HFFc6 (cell line): ENCODE measurements at places on chromosomes 4 and X. TPM values are rescaled to one million over a fixed set of nuclear protein-coding genes. Genes with fewer than 3 reads are reported as not detected.

The GCNA gene
- total RNA-seq: 0.76 to 1.6 TPM (median 1.1 TPM) in 3 replicates

The STBD1 gene
- total RNA-seq: 4.7 to 6.9 TPM (median 4.9 TPM) in 3 replicates

The GAGE12J gene
- total RNA-seq: not detected in 3 replicates

The SSX4B gene
- total RNA-seq: not detected in 3 replicates

The PRKG2 gene
- not detected in 2 replicates for total RNA-seq

The IL13RA1 gene
- total RNA-seq: 55.2 to 64.2 TPM (median 64.0 TPM) in 3 replicates

The PAGE2 gene
- total RNA-seq: 0.82 TPM in 1 of 3 replicates, not detected in the others

The IL3RA gene
- 0.12 to 0.13 TPM (median 0.13 TPM) in 3 replicates for total RNA-seq

The GPRIN3 gene
- total RNA-seq: 0.05 to 0.26 TPM (median 0.21 TPM) in 3 replicates

The F8A3 gene
- 9.4 to 13.4 TPM (median 12.6 TPM) in 3 replicates for total RNA-seq

The AMOT gene
- total RNA-seq: 0.09 to 0.27 TPM (median 0.09 TPM) in 3 replicates

The FAM199X gene
- 16.1 to 16.3 TPM (median 16.2 TPM) in 3 replicates for total RNA-seq

The PTCHD1 gene
- not detected in 2 replicates for total RNA-seq

The PAGE5 gene
- total RNA-seq: 1.9 TPM in 1 of 3 replicates, not detected in the others

- H3K4me3 ChIP-seq: no peak overlapping the region
- H3K27me3 ChIP-seq: no peaks in the 10 kb centered on the region
- peaks cover 15% of the 10 kb centered on the region for H3K4me1 ChIP-seq
- no peak for DNase-seq
- H3K36me3 ChIP-seq: no peaks in the 10 kb centered on the region
These were observed 64.6 kb downstream of the KDM5C start for GRCh38 chrX:53160297-53160983.

DNA sequence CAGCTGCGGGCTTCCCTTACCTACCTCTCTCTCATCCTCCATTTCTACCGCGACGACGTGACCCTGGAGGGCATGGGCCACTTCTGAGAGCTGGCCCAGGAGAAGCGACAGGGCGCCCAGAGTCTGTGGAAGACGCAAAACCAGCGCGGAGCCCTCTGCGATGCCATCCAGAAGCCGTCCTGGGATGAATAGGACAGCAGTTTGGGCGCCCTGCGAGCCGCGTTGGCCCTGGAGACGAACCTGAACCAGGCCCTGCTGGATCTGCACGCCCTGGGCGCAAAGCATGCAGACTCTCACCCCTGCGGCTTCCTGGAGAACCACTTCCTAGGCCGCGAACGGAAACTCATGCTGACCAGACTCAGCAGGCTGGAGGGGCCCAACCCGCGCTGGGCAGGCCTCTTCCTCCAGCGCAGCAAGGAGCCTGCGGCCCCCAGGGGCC, 52.7 kb upstream of the TMPRSS11F start:
- H3K27ac ChIP-seq: no peak overlapping the region
- H3K27me3 ChIP-seq: no peaks in the 10 kb centered on the region
- DNase-seq: no peak
- no peaks in the 10 kb centered on the region for H3K4me1 ChIP-seq
- H3K4me3 ChIP-seq: no peak overlapping the region

DNA sequence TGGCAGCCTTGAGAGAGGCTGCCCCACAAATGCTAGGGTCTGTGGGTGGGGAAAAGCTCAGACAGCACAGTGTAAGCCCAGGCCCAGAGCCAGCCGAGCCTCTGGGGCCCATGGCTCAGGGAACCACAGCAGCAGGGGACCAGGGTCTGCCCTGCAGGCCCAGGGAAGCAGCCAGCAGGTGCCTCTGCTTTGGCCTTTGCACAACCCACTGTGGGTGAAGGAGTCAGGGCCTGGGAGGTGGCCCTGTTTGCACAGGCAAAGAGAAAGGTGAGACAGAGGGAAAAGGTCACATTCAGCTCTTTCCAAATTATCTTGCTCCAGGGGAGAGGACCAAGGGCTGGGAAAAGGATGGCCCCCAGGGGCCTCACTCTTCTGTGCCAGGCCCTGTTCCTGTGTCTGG, 8.7 kb downstream of the PNMA6F start:
- no peaks in the 10 kb centered on the region for H3K36me3 ChIP-seq
- no peak for DNase-seq
- H3K4me1 ChIP-seq: no peaks in the 10 kb centered on the region
- no peak overlapping the region for H3K4me3 ChIP-seq

- no peaks in the 10 kb centered on the region for H3K36me3 ChIP-seq
- H3K4me1 ChIP-seq: no peaks in the 10 kb centered on the region
- no peak overlapping the region for H3K4me3 ChIP-seq
- H3K27me3 ChIP-seq: no peaks in the 10 kb centered on the region
These were observed 692.4 kb downstream of the PCDH19 start for GRCh38 chrX:99717716-99718115.

DNA sequence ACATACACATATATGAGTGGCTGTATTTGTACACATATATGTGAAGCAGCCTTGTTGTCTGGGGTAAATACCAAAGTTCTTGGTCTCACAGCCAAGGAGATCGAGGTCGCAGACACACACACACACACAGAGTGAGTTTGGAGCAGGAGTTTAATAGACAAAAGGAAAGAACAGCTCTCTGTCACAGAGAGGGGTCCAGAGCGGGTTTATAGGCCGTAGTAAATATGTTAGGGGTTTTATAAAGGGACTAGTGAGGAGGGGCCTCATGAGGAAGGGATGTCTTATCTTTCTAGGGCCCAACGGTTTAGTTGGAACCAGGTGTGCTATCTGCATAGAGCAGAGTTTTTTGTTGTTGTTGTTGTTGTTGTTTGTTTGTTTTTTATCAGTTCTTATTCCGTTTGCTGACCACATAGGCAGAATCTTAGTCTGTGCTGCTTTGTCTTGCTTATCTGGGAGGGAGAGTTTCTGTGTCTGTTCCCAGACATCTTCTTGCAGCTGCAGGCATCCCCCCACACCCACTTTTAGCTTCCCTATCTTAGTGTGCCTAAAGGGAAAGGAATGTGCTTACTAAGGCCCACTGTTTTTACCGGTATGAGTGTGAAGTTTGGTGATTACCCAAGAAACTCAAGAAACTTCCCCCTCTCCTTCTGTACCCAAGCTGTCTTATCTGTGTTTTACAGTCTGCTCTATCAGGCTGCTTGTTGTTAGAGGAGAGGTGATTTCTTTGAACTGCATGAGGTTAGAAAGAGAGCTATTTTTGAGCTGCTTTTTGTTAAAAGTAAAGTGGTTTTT, 91.9 kb downstream of the TENT5D start:
- H3K4me3 ChIP-seq: no peak overlapping the region
- H3K4me1 ChIP-seq: no peaks in the 10 kb centered on the region
- no peaks in the 10 kb centered on the region for H3K27me3 ChIP-seq

GRCh38 chr4:123418351-123418931, 21.8 kb downstream of the SPRY1 start:
- peaks cover 2% of the 10 kb centered on the region; the same call in 1 of the 2 replicates for H3K27me3 ChIP-seq
- peak overlapping the region; percentile 81 for H3K4me3 ChIP-seq
- peak; percentile 85 for DNase-seq
- H3K36me3 ChIP-seq: no peaks in the 10 kb centered on the region
- peaks cover 50% of the 10 kb centered on the region for H3K4me1 ChIP-seq

DNA sequence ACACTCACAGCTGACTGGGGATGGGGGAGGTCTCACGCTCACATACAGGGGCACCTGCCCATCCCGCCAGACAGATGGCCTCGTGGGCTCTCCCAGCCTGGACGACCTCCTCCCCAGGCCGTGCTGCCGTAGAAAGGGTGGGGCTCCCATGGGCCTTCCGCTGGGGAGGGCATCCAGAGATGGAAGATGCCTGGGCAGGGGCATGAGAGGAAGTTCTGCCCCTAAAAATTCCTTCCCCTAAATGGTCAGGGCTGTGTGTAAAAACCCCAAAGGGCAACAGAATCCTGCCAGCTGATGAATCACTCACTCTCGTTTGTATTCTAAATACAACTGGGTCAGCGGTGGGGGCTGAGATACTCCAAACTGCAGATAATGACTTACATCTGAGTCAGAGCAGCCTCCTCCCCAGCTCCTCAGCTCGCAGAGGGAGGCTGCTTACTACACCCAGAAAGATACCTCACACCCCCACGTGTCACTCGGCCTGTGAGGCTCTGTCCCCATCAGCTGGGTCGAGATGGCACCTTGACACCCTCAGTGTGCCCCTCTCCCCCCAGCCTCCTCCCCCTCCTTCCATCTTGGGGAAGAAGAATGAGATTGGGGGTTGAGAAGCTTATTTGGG, 10.1 kb downstream of the WDR1 start:
- H3K4me3 ChIP-seq: peak overlapping the region; percentile 78
- H3K27me3 ChIP-seq: peaks cover 18% of the 10 kb centered on the region
- H3K36me3 ChIP-seq: peaks cover 74% of the 10 kb centered on the region
- peak overlapping the region; percentile 80 for H3K27ac ChIP-seq
- peaks cover 100% of the 10 kb centered on the region for H3K4me1 ChIP-seq
- DNase-seq: peak; percentile 98

GRCh38 chr4:8515316-8516060, 64.7 kb upstream of the GPR78 start:
- no peaks in the 10 kb centered on the region for H3K36me3 ChIP-seq
- H3K4me1 ChIP-seq: peaks cover 31% of the 10 kb centered on the region
- peak; percentile 79 for DNase-seq
- H3K4me3 ChIP-seq: no peak overlapping the region
- peak overlapping the region; percentile 46; the same call in 1 of the 2 replicates for H3K27ac ChIP-seq

GRCh38 chrX:110951472-110952269, 144.3 kb upstream of the PAK3 start:
- no peak overlapping the region for H3K27ac ChIP-seq
- no peaks in the 10 kb centered on the region for H3K36me3 ChIP-seq
- H3K4me1 ChIP-seq: no peaks in the 10 kb centered on the region
- DNase-seq: no peak

DNA sequence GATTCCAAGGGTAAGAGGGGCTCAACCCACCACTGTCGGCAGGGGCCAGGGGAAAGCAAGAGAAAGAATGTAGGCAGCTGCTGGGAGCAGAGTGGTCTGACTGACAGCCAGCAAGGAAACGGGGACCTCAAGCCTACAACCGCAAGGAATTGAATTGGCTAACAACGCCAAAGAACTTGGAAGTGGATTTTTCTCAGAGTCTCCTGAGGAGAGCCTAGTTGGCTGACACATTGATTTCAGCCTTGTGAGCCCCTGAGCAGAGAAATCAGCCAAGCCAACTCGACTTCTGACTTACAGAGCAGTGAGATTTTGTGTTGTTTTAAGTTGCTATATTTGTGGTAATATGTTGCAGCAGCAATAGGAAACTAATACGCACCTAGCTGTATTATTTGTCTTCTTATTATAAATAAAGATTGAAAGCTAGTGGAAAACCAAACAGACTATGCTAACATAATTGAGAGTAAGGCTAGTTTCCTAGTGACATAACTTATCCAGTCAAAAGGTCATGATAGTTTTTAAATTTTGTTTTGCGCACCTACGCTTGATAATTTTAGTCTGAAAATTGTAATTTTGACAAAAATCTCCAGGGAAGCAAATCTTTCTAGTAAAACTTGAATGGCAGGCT, 145.8 kb upstream of the HCCS start:
- H3K27me3 ChIP-seq: no peaks in the 10 kb centered on the region; the same call in none of the 2 replicates
- H3K4me3 ChIP-seq: no peak overlapping the region
- no peaks in the 10 kb centered on the region for H3K36me3 ChIP-seq
- H3K27ac ChIP-seq: no peak overlapping the region

- H3K27ac ChIP-seq: no peak overlapping the region
- H3K27me3 ChIP-seq: no peaks in the 10 kb centered on the region
- no peak overlapping the region for H3K4me3 ChIP-seq
- H3K4me1 ChIP-seq: no peaks in the 10 kb centered on the region
- no peaks in the 10 kb centered on the region for H3K36me3 ChIP-seq
These were observed 355.0 kb downstream of the SH3BGRL start for GRCh38 chrX:81556880-81557279.

- peaks cover 3% of the 10 kb centered on the region; the same call in 1 of the 2 replicates for H3K27me3 ChIP-seq
- no peak overlapping the region for H3K27ac ChIP-seq
- H3K36me3 ChIP-seq: no peaks in the 10 kb centered on the region
- peak overlapping the region; percentile 18; the same call in 1 of the 2 replicates for H3K4me3 ChIP-seq
These were observed 1.9 kb downstream of the CXCL2 start for GRCh38 chr4:74097116-74097515.

DNA sequence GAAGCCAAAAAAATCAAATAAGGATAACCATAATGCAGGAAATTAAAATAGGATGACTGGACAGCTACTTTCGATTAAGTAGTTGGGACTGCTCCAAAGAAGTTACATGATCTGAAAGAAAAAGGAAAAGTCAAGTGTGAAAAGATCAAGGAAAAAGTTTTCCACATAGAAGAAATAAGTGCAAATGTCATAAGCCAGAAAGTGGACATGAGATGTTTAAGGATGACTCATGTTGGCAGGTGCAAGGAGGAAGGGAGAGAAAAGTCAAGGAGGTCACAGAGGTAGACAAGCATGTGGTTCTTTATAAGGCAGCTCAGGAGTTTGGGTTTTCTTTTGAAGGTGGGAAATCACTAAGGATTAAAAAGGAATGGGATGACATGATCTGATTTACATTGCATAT, 89.8 kb upstream of the GPRIN3 start:
- no peak for DNase-seq
- no peaks in the 10 kb centered on the region for H3K27me3 ChIP-seq
- H3K27ac ChIP-seq: no peak overlapping the region
- no peak overlapping the region for H3K4me3 ChIP-seq

GRCh38 chr4:76301068-76301774, 5.3 kb upstream of the STBD1 start:
- H3K27me3 ChIP-seq: peaks cover 2% of the 10 kb centered on the region
- peaks cover 10% of the 10 kb centered on the region for H3K36me3 ChIP-seq

GRCh38 chr4:119300101-119300978, 21.6 kb downstream of the FABP2 start:
- H3K27me3 ChIP-seq: peaks cover 34% of the 10 kb centered on the region
- DNase-seq: peak; percentile 89
- H3K4me1 ChIP-seq: peaks cover 52% of the 10 kb centered on the region
- peak overlapping the region; percentile 92 for H3K4me3 ChIP-seq
- peaks cover 52% of the 10 kb centered on the region for H3K36me3 ChIP-seq
- H3K27ac ChIP-seq: peak overlapping the region; percentile 97

- H3K36me3 ChIP-seq: peaks cover 5% of the 10 kb centered on the region; the same call in 1 of the 2 replicates
- H3K4me3 ChIP-seq: peak overlapping the region; percentile 85
- H3K4me1 ChIP-seq: peaks cover 33% of the 10 kb centered on the region
- peak; percentile 45 for DNase-seq
These were observed 72.7 kb downstream of the FRMPD4 start for GRCh38 chrX:12210971-12211370.

DNA sequence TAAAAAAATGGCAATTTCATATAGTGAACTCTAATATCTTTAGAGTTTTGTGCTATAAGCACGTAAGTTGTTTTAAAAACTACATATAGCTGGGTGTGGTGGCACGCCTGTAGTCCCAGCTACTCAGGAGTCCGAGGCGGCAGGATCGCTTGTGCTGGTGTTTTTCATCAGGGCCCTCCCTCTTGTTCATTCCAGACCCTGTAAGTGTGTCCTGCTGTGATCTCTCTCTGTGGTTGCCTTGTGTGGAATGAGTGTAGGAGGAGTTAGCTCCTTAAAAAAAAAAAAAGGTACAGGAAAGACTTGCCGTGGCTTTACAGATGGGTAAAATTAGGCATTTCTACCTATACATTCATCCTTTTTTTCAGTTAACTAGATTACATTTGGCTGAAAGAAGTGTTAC, 35.4 kb downstream of the RBBP7 start:
- H3K4me3 ChIP-seq: no peak overlapping the region
- no peak overlapping the region for H3K27ac ChIP-seq
- no peak for DNase-seq
- no peaks in the 10 kb centered on the region for H3K27me3 ChIP-seq

DNA sequence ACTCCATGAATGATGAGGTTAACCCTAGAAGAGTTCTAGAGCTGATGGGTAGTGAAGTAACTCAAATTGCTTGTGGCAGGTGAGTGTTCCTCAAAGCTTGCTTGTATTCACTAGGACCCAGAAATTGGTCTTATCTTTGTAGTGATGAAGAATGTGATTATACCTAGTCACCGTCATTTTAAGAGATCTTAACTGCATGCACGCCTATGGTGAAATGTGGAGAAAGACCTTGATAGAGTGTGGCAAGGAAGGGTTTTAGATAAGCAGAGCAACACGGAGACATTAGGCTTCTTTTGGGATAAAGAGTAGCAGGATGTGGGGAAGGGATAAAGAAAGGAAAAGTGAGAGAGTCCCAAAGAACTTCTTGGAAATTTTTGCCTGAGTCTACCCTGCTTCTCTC, 42.4 kb downstream of the NAP1L5 start:
- no peak overlapping the region for H3K4me3 ChIP-seq
- H3K4me1 ChIP-seq: peaks cover 28% of the 10 kb centered on the region
- no peaks in the 10 kb centered on the region for H3K27me3 ChIP-seq
- H3K36me3 ChIP-seq: peaks cover 29% of the 10 kb centered on the region
- DNase-seq: no peak
